ENCODE measurements at places on chromosomes 7 and 10. TPM values are rescaled to one million over a fixed set of nuclear protein-coding genes. Genes with fewer than 3 reads are reported as not detected.

DNA sequence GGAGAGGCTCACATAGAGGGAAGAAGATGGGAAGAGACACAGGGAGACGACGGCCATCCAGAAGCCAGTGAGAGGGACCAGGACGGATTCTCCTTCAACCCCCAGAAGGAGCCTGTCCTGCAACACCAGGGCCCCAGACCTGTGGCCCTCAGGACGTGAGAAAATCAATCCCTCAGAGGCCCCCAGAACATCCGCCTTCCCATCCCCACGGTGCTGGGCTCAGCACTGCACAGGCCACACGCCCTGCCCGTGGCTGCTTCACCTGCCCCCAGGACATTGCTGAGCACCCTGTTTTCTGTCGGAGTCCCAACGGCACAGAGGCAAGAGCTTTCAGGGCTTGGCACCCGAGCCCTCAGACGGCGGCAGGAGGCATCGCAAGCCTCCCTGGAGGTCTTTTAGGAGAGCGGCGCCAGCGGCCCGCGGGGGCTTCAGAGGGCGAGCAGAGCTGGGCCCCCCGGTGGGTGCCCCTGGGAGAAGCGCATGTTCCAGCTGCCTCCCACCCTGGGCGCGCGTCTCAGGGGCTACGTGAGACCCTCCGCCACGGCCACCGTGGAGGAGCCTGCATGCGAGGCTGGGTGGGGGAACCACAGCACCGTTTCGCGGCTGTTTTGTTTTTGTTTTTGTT, 42.8 kb downstream of the PDGFA start:
- no peak overlapping the region for H3K4me3 ChIP-seq
- no peaks in the 10 kb centered on the region for H3K27me3 ChIP-seq
- no peak for DNase-seq
- H3K36me3 ChIP-seq = no peaks in the 10 kb centered on the region

- H3K27ac ChIP-seq = no peak overlapping the region
- H3K4me3 ChIP-seq = no peak overlapping the region
- no peak for DNase-seq
- no peaks in the 10 kb centered on the region for H3K4me1 ChIP-seq
- H3K27me3 ChIP-seq = no peaks in the 10 kb centered on the region
Measured at GRCh38 chr7:31767686-31768358, 80.8 kb downstream of the PPP1R17 start.

DNA sequence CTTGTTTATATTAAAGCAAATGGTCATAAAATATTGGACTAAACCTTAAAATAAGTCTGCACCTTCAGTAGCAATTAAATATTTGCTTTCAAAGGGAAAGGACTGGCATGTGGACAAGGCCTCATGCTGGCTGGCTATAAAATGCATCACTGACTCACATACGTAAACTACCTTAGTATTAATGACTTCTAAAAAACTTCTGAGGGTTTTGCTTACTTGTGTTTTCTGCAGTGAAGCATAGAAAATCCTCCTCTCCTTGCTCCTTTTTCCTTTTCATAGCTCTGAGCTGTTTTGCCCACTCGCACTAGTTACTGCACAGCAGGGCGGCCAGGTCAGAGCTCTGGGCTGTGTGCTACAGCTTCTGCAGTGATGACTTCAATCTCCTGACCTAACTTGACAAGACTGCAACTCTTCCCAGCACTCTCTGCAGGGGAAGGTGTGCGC, 82.3 kb downstream of the CUL2 start:
- H3K36me3 ChIP-seq = peaks cover 7% of the 10 kb centered on the region
- H3K27ac ChIP-seq = no peak overlapping the region
- no peaks in the 10 kb centered on the region for H3K27me3 ChIP-seq
- H3K4me3 ChIP-seq = no peak overlapping the region
- no peaks in the 10 kb centered on the region for H3K4me1 ChIP-seq
- no peak for DNase-seq

GRCh38 chr7:36946401-36946739, 222.1 kb upstream of the AOAH start:
- no peaks in the 10 kb centered on the region for H3K27me3 ChIP-seq
- H3K36me3 ChIP-seq = no peaks in the 10 kb centered on the region
- DNase-seq = no peak
- H3K4me3 ChIP-seq = no peak overlapping the region
- H3K4me1 ChIP-seq = peaks cover 12% of the 10 kb centered on the region
- no peak overlapping the region for H3K27ac ChIP-seq

DNA sequence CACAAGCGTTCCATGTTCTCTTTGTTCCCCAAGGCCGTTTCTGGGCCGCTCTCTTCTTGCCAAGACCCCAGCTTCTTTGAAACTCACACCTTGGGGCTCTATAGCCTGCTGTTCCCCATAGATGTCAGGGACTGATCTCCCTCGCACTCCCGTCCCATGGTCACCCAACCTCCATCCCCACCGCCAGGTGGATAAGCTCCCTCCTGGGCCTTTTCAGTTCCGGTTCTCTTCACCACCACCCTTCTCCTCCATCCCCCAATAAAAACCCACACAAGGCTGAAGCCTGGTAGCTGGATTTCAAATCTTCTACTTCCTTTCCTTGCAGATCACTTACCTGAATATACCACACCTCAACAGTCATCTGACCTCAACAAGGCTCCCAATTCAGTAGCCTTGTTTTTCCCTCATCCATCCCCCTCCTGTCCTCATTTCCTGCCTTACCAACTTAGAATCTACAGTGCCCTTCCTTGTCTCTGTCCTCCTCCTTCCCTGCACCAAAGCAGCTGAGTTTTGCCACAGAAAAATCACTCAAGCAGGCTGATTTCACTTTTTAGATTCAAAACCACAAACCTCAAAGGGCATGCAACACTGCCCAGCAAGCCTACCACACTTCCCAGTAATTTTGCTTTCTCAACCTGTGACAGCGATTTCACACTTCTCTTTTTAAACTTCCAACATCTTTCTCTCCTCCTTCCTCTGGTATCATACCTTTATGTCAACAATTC, 7.7 kb downstream of the SLC37A3 start:
- H3K27me3 ChIP-seq = no peaks in the 10 kb centered on the region
- H3K4me1 ChIP-seq = no peaks in the 10 kb centered on the region
- peak overlapping the region; percentile 34 for H3K27ac ChIP-seq
- DNase-seq = no peak
- no peaks in the 10 kb centered on the region for H3K36me3 ChIP-seq

DNA sequence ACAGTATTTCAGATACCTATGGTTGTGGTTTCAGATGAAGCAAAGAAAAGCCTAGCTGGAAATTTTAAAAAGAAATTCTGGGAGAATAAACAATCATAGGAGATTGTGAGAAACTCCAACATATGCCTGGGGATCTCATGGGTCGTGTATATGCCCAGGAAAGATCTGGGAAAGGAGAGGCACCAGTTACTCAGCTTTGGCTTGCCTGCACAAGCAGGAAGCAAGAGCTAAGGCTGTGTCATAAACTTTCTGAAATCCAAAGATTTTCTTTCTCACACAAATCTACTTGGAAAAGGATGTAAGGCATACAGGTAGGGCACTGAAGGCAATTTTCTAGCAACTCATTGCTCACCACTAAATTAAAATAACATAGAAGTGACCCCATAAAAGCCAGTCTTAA, 373.6 kb downstream of the CDC14C start:
- no peak for DNase-seq
- H3K36me3 ChIP-seq = no peaks in the 10 kb centered on the region
- H3K4me3 ChIP-seq = no peak overlapping the region
- no peaks in the 10 kb centered on the region for H3K4me1 ChIP-seq
- H3K27me3 ChIP-seq = no peaks in the 10 kb centered on the region
- H3K27ac ChIP-seq = no peak overlapping the region

GRCh38 chr7:4029941-4030340, 652.2 kb upstream of the FOXK1 start:
- H3K27ac ChIP-seq = no peak overlapping the region
- H3K4me3 ChIP-seq = no peak overlapping the region
- no peaks in the 10 kb centered on the region for H3K27me3 ChIP-seq
- H3K36me3 ChIP-seq = no peaks in the 10 kb centered on the region

DNA sequence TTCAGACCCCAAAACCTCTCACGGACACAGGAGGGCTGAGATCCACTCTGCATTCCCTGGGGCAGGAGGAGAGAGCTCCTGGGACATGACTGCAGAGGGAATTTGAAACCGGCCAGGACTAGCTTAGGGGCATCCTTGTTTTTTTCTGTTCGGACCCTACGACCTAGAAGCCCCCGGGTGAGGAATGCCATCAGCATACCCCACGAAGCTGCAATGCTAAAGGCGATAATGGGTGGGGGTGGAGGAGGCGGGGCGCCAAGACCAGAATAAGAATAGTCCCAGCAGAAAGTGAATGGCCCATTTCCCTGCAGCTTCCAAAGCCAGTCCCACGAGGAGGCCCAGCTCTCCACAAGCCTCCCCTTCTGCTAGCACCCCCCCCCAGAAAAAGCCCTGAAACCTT, 4.0 kb downstream of the PDGFA start:
- no peak overlapping the region for H3K4me3 ChIP-seq
- no peaks in the 10 kb centered on the region for H3K36me3 ChIP-seq
- peak overlapping the region; percentile 51 for H3K27ac ChIP-seq
- H3K4me1 ChIP-seq = peaks cover 13% of the 10 kb centered on the region

DNA sequence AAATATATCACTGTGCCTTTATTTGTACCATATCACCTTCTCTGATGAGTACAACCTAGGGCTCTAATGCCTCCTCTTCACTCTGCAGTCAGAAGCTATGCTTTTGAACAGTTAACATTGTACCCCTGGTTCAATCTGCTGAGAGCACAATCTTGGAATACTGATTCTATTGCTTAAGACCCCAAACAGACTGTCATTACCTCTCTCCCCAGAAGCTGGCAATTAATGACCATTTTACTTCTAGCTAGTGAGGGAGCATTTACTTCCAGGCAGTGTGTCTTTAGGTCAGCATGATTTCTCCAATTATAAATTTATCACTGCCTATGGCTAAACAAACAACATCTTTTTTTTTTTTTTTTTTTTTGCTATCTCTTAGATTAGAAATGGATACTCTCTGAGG, 36.0 kb upstream of the SPOCK2 start:
- H3K4me3 ChIP-seq = no peak overlapping the region
- no peak overlapping the region for H3K27ac ChIP-seq
- no peaks in the 10 kb centered on the region for H3K27me3 ChIP-seq

- no peaks in the 10 kb centered on the region for H3K4me1 ChIP-seq
- H3K27me3 ChIP-seq = no peaks in the 10 kb centered on the region
- no peak overlapping the region for H3K4me3 ChIP-seq
Measured at GRCh38 chr10:132156382-132156781, 30.4 kb upstream of the DPYSL4 start.

DNA sequence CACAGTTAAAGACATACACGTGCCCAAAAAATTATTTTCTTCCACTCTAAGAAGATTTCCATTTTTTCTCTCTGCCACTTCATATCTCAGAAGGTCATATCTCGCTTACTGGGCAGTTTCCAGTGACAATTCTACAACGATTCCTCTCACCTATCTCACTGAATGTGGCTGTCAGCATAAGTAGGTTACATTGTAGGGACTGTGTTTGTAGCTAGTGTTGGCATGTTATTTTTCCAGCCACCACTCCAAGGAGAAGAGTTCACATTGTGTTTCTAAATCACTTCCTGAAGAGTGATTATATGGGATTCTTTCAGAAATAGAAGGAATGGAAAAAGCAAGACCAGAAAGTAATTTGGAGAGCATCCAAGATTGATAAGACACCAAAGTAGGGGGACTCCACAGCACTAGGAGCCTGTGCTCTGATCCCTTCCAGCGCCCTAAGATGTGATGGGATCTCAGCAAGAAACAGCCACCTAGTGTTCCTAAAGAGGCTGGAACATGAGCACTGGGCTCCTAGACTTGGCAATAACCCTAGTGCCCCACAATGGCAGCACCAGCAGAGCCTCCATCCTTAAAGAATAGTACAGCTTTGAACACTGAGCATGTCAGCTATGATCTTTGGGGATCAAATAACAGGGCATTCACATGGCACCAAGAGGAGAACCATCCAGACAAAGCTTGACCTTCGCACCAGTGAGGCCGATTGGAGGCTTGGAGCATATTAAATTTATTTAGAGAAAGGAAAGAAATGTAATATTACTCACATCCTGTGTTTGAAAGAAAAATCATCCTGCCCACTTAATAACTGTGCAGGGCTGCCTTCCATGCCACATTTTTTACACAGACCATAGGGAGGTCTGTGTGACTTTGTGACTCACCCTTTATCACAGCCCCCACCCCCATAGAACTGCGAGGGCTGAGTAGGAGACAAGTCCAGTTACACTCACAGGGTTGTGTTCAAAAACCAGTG, 51.8 kb downstream of the CAV1 start:
- no peak overlapping the region for H3K4me3 ChIP-seq
- H3K27me3 ChIP-seq = no peaks in the 10 kb centered on the region
- H3K36me3 ChIP-seq = no peaks in the 10 kb centered on the region
- H3K4me1 ChIP-seq = peaks cover 15% of the 10 kb centered on the region
- no peak for DNase-seq

The MUC12 gene
- 2.0 TPM for total RNA-seq

The DYNC1I1 gene
- total RNA-seq = 7.6 TPM

The OR6V1 gene
- total RNA-seq = not detected

The IL15RA gene
- 40.0 TPM for total RNA-seq

The LBX1 gene
- total RNA-seq = 0.09 TPM

Measured in lung (tissue), 17 donors.